SJSA1 (cell line): ENCODE measurements at places on chromosomes 1 and 21.
A peak's percentile ranks its signal among the peaks of the same experiment; 100 is the strongest.

- DNase-seq: peak; percentile 89
- peaks cover 7% of the 10 kb centered on the region; the same call in 1 of the 2 replicates for H3K36me3 ChIP-seq
- no peak overlapping the region for H3K4me3 ChIP-seq
- H3K4me1 ChIP-seq: peaks cover 54% of the 10 kb centered on the region
Measured at GRCh38 chr1:21594935-21595897, 73.9 kb downstream of the RAP1GAP start.

DNA sequence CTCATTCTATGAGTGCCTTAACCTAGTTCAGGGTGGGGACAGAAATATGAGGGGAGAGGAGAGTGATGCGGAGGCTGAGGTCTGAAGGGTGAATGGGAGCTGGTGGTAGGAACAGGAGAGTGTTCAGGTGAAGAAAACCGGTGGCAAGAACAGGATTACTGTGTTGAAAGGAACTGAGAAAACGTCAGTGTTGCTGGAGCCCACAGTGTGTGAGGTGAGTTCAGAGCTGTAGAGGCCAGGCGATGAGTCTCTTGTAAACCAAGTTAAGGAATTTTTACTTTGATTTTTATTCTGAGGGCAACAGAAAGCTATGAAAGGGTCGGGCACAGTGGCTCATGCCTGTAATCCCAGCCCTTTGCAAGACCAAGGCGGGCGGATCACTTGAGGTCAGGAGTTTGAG, 45.3 kb upstream of the PUM1 start:
- no peak overlapping the region for H3K27ac ChIP-seq
- no peaks in the 10 kb centered on the region for H3K4me1 ChIP-seq
- H3K27me3 ChIP-seq: no peaks in the 10 kb centered on the region

- no peak overlapping the region for H3K27ac ChIP-seq
- no peak overlapping the region for H3K4me3 ChIP-seq
- H3K27me3 ChIP-seq: no peaks in the 10 kb centered on the region
- DNase-seq: no peak
- peaks cover 15% of the 10 kb centered on the region; the same call in 1 of the 2 replicates for H3K36me3 ChIP-seq
Measured at GRCh38 chr1:66335859-66336640, 197.9 kb upstream of the SGIP1 start.

GRCh38 chr1:181013144-181013543, 9.5 kb downstream of the STX6 start:
- no peaks in the 10 kb centered on the region for H3K27me3 ChIP-seq

GRCh38 chr21:33643658-33644311, 1.5 kb downstream of the ITSN1 start:
- peaks cover 12% of the 10 kb centered on the region; the same call in 1 of the 2 replicates for H3K4me1 ChIP-seq
- peaks cover 9% of the 10 kb centered on the region for H3K36me3 ChIP-seq
- H3K27ac ChIP-seq: peak overlapping the region; percentile 59
- H3K4me3 ChIP-seq: peak overlapping the region; percentile 95
- no peaks in the 10 kb centered on the region for H3K27me3 ChIP-seq

DNA sequence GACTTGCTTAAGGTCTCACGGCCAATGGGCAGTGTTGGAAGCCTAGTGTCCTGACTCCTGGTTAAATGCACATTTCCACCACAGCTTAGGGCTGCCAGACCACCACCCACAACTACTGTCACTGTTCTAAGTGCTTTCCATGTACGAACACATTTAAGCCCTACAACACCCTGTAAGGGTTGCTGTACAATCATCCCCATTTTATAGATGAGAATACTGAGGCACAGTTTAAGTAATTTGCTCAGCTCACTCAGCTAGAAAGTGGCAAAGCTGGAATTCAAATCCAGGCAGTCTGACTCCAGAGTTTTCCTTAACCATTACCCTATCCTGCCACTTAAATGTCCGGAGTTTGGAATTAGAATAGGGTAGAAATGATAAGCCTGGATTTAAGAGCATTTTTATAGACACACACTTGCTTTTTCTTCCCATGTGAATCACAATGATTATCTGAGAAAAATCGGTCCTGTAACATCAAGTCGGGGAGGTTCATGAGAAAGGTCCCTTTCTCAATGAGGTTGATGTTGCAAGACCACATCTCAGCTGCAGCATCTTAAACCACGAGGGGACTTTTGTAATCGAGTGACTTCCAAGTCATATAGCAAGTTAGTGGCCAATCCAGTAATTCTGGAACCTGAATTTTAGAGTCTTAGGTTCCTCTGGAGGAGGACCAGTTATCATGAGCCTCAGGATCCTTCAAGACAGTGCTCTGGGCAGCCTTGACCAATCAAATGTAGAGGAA, 8.6 kb downstream of the E2F2 start:
- no peak for DNase-seq
- H3K4me1 ChIP-seq: peaks cover 11% of the 10 kb centered on the region
- no peak overlapping the region for H3K27ac ChIP-seq
- H3K4me3 ChIP-seq: no peak overlapping the region
- H3K36me3 ChIP-seq: peaks cover 35% of the 10 kb centered on the region

DNA sequence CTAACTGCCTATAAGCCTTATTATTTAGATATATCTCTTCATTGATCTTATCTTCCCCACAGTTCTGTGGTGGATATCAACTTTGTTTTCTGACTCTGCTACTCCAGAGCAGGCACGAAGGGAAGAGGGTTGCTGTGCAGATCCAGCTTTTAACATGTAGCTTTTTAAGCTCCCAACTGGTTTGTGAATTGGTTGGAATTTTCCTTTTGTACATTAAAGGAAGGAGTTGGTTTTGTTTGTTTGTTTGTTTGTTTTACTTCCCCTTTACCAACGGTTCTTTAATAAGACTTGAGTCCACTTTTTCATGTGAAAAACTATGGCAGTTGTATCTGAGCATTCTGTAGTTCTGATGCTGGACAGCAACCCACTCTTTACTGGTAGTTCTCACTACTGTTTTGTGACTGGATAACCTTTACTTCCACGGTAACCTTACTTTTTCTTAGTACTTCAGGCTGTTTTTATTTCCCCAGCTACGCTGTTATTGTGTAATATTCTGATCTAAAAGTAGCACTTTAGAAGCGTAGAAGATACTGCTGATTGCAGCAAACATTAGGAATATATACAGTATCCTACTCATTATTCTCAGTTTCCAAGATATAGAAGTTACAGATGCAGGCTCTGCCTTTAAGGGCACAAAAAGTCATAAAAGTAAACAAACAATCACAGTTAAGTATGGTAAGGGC, 1.6 kb downstream of the GNPAT start:
- peaks cover 11% of the 10 kb centered on the region for H3K4me1 ChIP-seq
- no peaks in the 10 kb centered on the region for H3K27me3 ChIP-seq
- DNase-seq: peak; percentile 16
- H3K27ac ChIP-seq: no peak overlapping the region

DNA sequence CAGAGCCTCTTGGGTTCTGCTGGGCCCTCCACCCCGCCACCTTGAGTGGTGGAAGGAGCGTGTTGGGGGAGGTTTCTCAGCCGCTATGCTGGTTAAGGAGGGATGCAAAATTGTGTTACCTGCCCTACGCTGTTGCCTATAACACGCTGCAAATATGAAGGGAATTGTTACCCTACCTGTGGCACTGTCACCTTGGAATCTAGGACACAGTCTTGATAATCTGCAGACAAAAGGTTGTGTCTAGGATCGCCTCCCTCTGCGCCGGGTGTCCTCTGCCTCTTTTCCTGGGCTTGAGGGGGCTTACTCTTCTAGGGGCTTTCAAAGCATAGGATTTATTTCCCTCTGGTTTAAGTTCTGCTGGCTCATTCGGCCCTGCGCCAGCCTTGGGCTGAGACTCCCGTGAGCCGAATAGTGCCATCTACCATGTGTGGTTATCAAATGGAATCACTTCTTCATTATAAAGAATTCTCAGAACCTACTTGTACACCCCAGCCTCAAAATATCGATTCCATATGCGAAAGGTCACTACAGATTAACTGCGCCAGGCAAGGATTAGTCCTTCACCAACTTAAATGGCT, 697 bp downstream of the SLC22A15 start:
- peaks cover 14% of the 10 kb centered on the region for H3K4me1 ChIP-seq
- peak overlapping the region; percentile 61 for H3K4me3 ChIP-seq
- DNase-seq: peak; percentile 26
- H3K36me3 ChIP-seq: no peaks in the 10 kb centered on the region
- no peak overlapping the region for H3K27ac ChIP-seq

GRCh38 chr1:92619466-92620189, 132.9 kb upstream of the GFI1 start:
- no peak overlapping the region for H3K4me3 ChIP-seq
- no peak overlapping the region for H3K27ac ChIP-seq
- peaks cover 10% of the 10 kb centered on the region; the same call in 1 of the 2 replicates for H3K36me3 ChIP-seq
- no peaks in the 10 kb centered on the region for H3K27me3 ChIP-seq
- no peak for DNase-seq

DNA sequence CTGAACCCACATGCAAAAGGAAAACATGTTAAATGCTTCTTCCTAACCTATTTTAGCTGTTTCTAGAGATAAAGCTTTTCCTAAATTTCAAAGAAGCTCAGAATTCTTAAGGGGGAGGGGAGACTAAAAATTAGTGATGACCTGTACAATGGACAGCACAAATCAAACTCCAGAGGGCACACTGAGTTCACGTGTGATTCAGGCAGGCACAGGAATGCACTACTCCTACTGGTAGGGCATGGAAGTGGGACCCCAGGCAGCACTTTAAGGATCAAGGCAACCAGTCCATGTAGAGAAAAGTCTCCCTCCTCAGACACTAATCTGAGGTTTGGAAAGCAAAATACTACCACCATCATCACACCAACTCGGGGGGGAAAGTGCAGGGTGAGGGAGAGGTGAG, 31.3 kb upstream of the CLCA4 start:
- H3K27ac ChIP-seq: no peak overlapping the region
- H3K4me1 ChIP-seq: no peaks in the 10 kb centered on the region
- no peak for DNase-seq
- H3K36me3 ChIP-seq: no peaks in the 10 kb centered on the region
- H3K4me3 ChIP-seq: no peak overlapping the region

GRCh38 chr1:121443001-121443540, 258.3 kb downstream of the SRGAP2C start:
- no peak for DNase-seq
- H3K27me3 ChIP-seq: no peaks in the 10 kb centered on the region
- H3K27ac ChIP-seq: no peak overlapping the region
- H3K4me3 ChIP-seq: no peak overlapping the region

DNA sequence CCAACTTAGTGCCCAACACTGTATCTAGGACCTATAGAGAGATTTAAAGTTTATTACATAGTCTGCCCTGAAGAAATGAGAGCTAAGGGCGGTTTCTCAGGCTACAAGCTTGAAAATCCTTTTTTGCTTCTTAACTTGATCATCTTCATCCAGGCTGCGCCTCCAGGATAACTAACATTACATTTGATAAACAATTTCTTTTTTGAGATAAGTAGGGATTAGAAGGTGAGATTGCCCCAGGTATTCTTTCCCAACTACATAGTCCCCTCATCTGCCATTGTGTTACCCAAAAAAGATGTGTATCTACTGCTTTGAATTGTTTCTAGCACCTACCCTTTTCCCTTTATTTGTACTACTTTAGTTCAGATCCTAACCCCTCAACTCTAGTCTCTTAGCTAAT, 25.4 kb downstream of the NUF2 start:
- no peak overlapping the region for H3K27ac ChIP-seq
- no peaks in the 10 kb centered on the region for H3K27me3 ChIP-seq
- peaks cover 75% of the 10 kb centered on the region for H3K36me3 ChIP-seq
- no peaks in the 10 kb centered on the region for H3K4me1 ChIP-seq
- no peak for DNase-seq

GRCh38 chr1:90443354-90443753, 273.7 kb downstream of the BARHL2 start:
- H3K4me3 ChIP-seq: no peak overlapping the region
- no peak for DNase-seq
- no peak overlapping the region for H3K27ac ChIP-seq
- no peaks in the 10 kb centered on the region for H3K4me1 ChIP-seq
- peaks cover 7% of the 10 kb centered on the region; the same call in 1 of the 2 replicates for H3K27me3 ChIP-seq
